Activated naive CD4-positive, alpha-beta T cell treated with anti-CD3 and anti-CD28 coated beads, Interleukin-2, amount 10 ng/mL, durations not matched to agents 7 days and 5 days (primary cell): ENCODE measurements at places on chromosomes 2 and 18.

DNA sequence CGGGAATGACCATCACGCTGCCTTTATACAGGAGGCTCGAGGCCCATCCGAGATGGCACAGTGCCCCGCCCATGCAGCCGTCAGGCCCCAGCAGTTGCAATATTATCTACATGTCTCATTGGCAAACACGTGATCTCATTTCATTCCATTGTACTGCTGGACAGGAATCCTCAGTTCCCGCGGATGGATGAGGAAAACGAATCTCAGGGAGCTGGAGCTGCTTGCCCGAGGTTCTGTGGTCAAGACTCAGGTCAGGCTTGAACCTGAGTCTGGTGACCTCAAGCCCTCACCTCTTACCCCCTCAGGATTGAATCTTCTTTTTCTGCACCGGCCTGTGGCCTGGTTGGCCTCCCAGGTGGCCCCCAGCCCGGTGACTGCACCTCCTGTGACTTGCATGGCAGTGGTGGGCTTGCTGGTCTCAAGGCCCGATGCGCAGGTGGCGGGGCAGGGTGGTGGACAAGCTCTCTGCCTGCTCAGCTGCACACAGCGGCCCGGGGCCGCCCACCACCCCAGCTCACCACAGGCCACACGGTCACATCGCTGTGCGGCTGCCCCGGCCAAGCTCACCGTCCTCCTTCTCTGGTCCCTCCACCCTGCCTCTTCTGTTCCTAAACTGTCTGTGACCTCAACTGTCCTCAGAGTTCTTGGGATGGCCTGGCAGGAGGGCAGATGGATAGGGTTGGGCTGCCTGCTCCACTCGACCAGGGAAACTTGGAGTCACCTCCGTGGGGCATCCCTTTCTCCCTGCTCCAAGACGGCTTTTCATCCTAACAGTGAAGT is 52.0 kb upstream of the HS6ST1 start:
- DNase-seq: no peak

- DNase-seq: no peak
These were observed 132.5 kb downstream of the NDUFA10 start for GRCh38 chr2:239892441-239893235.

DNA sequence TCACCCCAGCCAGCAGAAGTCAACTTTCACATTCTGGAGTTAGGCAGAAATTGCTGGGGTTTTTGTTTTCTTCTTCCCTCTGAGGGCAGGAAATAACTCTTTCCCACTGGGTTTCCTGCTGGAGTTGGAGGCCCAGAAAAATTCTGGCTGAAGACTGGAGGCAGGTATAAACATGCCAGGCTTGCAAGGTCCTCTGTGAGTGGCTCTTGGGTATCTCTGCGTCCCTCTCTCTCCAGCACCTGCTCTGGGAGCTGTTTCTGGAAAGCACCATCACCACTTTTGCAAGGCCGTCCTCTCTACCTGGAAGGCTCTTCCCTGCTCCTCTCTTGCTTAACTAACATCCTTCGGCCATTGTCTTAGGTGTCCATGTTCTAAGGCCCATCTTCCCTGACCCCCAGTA is 91.0 kb downstream of the MCFD2 start:
- DNase-seq: no peak

DNA sequence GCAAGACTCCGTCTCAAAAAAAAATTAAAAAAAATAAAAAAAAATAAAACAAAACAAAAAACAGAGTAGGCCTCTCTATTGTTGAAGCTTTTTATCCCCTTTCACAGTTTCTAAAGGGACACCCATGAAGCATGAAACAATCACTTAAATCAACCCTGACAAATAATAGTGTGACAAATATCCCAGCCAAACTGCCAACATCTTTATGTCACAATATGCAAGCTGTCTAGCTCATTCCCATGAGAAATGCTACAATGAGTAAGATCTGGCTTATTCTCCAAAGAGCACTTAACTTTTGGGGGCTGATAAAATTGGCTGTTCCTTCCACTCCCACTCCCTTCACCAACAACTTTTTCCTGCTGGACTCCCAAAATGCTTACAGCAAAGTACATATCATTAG is 21.7 kb upstream of the ABCA12 start:
- DNase-seq: no peak

GRCh38 chr2:102002228-102002627 is 10.5 kb downstream of the IL1R2 start:
- DNase-seq: no peak
